ENCODE measurements at places on chromosomes 3 and 15.

DNA sequence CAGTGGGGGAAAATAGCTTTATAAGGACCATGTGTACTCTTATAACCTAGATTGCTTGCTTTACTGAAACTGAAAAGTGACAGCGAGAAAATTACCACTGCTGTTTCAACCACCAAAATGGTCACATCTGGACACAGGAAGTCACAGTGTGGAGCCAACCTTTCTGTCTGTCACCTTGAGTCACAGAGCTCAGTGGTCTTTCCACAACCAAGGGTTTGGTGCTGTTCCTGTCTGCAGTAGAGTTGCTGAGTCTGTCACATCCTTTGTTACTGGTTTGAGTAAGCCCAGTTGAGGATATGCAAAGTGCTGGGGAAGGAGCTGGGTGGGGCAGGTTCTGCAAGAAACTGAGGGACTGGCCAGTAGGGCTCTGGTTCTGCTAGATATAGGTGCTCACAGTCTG lies 139.1 kb upstream of the EIF1B start:
- no peak for DNase-seq

- DNase-seq, result no peak
Observed at GRCh38 chr15:36579792-36580431, 486 bp downstream of the CDIN1 start.

DNA sequence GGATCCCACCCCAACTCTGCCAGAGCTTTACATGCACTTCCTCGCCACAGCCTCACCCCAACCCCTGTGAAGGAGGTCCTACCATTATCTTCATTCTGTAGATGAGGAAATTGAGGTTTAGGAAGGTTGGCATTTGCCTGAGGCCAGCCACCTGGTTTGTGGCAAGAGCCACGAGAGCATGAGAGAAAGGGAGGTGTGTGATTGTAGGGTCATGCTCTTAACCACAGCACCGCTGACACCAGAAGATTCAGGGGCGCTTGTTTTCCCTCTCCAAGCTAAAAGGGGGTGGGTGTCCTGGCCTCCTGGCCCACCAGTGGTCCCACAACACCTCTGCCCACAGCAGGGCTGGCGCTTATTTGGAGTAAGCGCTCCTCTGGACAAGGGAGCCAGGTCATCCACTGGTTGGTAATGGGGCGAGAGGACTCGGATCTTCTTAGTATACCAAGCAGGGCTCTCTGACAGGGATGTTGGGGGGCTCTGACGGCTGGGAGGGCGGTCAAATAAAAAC lies 691 bp downstream of the RHCG start:
- DNase-seq, result no peak

- no peak for DNase-seq
Observed at GRCh38 chr3:43515208-43515917, 106.4 kb downstream of the ANO10 start.

GRCh38 chr3:14550651-14551611 lies 10.8 kb upstream of the GRIP2 start:
- DNase-seq, result no peak

DNA sequence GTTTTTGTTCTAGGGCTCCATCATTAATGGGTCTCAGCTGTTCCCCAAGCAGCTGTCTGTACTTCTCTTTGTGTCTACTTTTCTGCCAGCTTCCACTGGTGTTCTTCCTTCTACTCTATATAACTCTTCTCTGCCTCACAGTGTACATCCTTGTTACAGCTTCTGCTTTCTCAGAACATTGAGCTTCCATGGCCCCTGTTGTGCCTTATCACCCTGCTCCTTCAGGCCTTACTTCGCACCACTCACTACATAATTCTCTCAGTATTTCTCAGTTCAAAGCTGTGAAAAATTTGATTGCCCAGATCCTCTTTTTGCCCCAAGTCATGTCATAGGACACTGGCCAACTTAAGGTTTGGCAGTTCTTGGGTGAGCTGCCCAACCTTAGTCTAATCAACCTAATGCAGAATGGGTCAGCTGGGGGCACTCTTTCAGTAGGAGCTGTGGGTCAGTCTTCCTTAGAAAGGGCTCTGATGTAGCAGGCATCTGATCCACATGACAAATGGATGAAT lies 28.9 kb downstream of the CSTA start:
- DNase-seq, result no peak

DNA sequence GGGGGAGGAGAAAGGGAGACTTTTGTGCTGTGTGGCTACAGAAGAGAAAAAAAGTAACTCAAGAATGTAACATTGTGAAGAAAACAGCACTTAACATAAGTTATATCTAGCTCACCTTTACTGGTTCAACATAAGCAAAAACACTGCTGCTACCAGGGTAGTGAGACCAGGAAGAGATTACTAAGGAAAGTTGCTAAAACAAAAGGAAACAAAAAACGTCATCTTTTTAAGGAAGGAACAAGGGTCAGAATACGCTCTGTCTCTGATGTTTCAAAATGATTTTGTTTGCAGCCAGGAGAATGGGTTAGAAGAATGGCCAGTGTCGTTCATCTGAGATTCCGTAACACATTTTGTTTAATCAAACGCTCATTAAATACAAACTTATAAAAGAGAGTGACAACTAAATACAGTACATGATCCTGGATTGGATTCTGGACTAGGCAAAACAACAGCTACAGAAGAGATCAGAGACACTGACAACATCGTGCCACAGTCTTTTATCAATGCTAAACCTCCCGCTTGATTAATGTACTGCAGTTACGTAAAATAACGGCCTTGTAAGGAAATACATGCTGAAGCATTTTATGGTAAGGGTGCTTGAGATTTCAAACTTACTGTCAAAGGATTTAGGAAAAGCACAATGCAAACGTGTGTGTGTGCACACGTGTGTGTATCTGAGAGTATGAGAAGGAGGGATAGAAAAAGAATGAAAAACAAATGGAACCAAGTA lies 67.7 kb downstream of the FOXP1 start:
- no peak for DNase-seq

DNA sequence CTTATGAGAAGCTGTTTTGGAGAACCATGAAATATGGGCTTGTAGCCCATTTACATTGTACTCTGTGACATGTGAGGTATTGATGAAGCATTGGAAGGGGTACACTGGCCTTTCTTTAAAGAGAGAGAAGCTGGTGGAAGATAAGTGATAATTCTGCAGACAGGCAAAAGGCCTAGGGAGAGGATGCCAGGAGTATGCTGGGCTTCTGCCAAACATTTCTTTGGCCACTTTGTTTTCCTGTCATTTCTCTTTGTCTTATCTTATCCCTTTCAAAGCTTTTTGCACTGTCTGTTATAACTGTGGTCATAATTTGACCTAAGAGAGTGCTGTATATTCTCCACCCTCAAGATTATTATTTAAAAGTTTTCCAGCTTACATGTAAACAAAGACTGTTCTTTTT lies 109.6 kb upstream of the SEMA6D start:
- DNase-seq, result no peak

- DNase-seq, result no peak
Observed at GRCh38 chr3:103873021-103873420, 1438.2 kb downstream of the ZPLD1 start.

DNA sequence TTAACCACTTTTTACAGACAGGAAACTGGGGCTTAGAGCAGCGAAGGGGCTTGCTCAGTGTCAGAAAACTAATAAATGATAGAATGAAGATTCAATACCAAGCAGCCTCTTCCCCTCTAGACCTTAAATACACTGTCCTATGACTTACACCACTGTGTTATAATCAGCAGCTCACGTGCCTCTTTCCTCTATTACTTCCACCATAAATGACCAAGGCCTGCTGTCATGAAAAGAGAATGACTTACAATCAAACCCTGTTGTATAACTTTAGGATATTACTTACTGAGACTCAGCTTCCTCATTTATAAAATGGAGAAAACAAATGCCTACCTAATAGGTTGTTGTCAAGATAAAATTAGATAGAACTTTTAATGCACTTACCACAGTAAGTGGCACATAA lies 11.6 kb downstream of the FMN1 start:
- DNase-seq, result no peak

- peak; percentile 27 for DNase-seq
Observed at GRCh38 chr15:69304182-69304545, 5.5 kb downstream of the PAQR5 start.

- no peak for DNase-seq
Observed at GRCh38 chr3:61537366-61537765, 24.0 kb upstream of the PTPRG start.

DNA sequence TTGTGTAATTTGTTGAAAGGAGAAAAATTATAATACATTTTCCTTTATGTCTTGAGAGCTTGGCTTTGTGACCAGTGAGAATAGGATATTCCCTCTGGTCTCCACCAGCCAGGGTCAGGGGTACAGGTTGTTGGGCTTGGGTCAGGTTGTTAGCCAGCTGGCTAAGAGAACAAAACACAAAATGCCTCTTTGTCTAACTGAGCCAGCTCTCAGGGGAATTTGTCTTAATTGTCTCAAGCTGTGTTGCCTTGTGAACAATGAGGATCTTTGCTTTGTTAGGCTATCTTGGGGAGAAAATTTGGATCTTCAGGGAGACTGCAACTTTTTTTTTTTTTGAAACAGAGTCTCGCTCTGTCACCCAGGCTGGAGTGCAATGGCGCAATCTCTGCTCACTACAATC lies 17.7 kb upstream of the GK5 start:
- no peak for DNase-seq

- DNase-seq, result no peak
Observed at GRCh38 chr15:101781928-101782327, 21.4 kb upstream of the OR4F6 start.

DNA sequence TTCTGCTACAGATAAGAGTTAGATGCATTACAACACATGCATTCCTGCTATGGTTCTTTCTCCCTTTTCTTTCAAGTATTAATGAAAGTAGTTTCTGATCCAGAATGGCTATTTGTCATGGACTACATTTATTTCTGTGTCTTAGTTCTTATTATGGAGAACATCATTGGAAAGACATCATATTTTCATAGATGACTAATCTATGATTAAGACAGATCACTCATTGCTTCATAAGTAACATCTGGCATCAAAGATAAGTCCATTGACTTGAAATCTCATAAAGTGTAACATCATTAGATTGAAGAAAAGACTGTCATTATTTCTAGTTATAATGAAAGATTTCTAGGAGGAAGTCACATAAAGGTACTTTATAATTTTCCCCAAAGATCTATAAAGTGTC lies 366.7 kb downstream of the NSUN3 start:
- no peak for DNase-seq

DNA sequence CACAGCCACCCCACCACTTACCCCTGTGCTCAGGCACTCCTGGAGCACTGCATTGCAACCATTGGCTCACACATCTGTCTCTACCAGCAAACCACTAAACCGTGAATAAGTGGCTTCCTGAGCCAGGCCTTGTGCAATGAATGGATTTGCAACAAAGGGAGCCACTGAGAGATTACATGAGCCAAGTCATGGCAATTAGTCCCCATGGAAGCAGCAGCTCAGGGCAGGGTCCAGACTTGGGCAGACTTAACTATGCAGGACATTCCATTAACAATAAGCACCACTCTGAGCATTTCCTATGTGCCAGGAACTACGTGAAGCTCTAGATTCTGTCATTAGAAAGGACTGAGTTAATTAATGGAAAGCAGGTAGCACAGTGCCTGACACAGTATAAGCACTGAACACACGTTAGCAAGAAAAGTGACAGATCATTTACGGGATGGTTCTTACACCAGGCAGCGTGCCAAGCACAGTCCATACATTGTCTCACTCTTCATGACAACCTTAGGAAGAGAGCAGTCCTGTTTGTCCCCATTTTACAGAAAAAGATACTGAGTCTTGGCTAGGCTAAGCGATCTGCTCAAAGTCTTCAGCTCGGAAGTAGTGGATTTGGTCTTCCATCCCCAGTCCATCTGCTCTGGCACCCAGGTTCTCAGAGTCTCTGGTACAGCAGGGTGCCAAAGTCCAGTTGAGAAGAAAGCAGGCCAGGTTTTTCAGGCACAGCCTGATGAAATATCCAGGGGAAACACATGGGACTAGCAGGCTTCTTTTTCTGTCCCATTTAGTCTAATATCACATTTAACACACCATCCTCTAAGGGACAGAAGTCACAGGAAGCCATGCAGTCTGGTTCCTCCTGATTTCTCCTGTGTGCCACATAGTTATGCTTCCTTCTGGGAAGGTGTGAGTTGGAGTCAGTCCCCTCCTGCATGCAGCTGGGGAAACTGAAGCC lies 44.1 kb downstream of the LIPC start:
- no peak for DNase-seq

GRCh38 chr3:197550489-197550888 lies 5.3 kb downstream of the BDH1 start:
- no peak for DNase-seq

DNA sequence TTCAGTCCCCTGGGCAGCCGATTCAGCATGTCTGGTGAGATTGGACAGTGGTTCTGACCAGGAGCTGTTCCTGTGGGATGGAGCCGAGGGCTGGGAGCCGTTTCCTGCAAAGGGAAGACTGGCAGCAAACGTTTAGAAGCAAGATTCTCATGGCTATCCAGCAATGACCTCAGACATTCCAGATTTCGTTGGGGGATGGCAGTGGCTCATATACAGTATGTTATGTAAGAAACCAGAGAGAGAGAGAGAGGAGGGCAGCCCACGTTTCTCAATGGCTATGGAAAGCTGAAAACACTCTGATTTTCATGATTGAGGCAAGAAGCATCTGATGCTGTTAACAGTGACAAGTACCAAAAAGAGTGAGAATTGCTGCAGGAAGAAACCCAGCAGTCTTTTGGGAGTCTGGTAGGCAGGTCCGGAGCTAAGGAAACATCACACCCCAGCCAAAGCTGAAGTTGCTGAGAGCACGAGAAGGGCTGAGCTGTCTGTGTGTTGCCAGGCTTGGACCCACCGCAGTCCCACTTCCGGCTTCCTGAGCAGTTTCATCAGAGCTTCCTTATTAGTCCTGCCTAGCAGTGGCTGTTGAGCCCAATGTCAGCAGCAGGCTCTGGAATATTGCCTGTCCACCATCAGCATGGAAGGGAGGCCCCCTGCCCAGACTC lies 25.6 kb upstream of the VPS8 start:
- no peak for DNase-seq

DNA sequence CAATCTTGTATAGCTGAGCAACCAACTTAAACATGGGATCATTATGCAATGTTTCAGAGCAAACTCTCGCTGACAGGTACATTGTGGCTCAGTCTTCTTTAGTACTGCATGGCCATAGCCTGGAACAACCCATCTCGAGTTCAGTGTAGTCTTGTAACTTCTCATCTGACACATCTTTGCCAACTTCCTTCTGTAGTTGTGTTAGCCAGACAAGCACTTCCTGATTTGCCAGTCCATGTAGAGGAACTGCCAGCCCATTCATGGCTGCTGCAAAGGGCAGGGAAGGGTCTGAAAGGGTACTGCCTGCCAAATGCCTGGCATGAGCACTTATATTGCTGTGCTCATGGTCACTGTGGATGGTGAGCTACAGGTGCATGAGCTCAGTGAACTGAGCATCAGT lies 49.2 kb upstream of the CCDC54 start:
- DNase-seq, result no peak

GRCh38 chr15:44385344-44385942 lies 42.0 kb upstream of the CTDSPL2 start:
- DNase-seq, result no peak

- peak; percentile 21 for DNase-seq
Observed at GRCh38 chr3:194091141-194091540, 44.8 kb upstream of the HES1 start.

Data from T1000 (cell line).